Activated CD4-positive, alpha-beta T cell treated with anti-CD3 and anti-CD28 coated beads, Interleukin-2, amount 50 U/mL, for 24 hours (primary cell): ENCODE measurements at places on chromosomes 7 and 10.

GRCh38 chr10:117544711-117545140, 2.2 kb downstream of the EMX2 start:
- DNase-seq = no peak

DNA sequence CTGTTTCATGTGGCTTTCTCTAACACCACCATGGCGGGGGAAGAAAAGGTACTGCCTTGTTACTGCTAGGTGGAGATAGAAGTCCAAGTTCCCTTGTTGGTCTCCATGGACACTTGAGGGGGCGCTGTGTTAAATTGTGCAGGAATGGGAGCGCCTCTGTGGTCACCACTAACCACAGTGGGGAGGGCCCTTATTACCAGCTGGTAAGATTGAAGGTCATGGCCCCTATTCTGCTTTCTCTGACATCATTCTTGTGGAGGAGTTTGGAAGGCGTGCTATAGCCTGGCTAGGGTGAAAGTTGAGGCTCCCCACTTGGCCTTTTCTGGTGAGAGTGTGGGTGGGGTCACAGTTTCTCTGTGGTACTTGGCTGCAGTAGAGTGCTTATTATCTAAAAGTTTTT, 14.9 kb upstream of the MXI1 start:
- no peak for DNase-seq

GRCh38 chr7:19811386-19811785, 38.0 kb upstream of the TMEM196 start:
- no peak for DNase-seq

DNA sequence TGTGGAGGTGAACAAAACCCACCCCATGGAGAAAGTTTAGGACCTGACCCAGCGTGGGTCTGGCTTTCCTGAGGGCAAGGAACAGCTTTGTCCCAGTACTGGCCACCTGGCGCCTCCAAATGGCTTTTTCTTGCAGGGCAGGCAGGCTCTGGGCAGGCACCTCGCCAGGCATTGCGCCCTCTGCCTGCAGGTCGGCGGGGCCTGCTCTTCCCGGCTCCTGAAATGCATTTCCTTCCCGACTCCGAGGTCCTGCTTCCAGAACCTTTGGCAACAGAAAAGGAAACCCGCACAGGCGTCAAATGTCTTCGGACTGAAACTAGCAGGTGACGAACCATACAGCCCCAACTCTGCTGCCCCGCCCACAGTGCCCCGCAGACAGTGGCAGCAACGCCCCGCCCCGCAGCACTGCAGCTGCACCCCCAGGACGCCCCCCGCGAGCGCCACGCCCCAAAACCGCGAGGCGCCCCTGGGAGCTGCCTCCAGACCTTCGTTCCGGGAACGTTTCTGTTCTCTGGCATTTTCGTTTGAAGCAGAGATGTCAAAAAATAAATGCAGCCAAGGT, 65.5 kb downstream of the C10orf143 start:
- no peak for DNase-seq

- DNase-seq = no peak
Observed at GRCh38 chr7:134696261-134696660, 49.6 kb downstream of the BPGM start.

- DNase-seq = no peak
Observed at GRCh38 chr7:148060724-148061123, 529.8 kb upstream of the C7orf33 start.

DNA sequence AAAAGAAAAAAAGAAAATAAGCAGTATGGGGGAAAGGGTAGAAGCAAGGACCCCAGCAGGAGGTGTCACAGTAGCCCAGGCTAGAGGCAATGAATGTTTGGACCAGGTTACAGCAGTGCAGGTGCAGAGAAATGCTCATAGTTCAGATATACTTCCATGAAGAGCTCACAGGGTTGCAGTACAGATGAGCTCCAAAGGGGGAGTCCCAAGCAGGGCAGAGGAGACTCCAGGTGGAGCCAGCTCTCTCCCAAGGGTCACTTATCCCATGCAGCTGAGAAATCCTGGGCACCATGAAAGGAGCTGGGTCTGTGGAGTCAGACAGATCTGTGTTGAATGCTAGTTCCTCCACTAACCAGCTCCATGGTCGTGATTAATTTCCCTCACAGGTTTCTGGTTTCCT, 174.9 kb downstream of the C7orf25 start:
- no peak for DNase-seq

- DNase-seq = no peak
Observed at GRCh38 chr7:90579181-90579688, 16.9 kb upstream of the CDK14 start.

DNA sequence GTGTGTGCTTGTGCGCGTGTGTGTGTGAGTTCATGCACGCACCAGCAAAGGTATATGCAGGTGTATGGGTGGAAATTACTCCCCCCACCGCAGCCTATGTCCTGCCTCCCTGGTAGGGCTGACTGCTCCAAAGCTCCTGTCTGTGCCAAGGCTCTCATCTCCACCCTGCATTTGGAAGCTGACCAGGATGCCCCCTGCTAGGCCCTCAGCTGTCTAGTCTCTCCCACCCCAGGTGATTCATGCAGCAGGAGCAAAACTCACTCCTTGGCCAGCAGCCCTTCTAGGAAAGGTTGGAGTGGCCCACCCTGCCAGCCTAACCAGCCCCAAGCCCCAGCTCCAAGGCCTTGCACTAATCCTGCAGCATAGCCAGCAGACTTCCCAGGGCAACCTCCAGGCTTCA, 148.4 kb downstream of the GRID1 start:
- no peak for DNase-seq

- no peak for DNase-seq
Observed at GRCh38 chr7:31134246-31135188, 82.4 kb downstream of the ADCYAP1R1 start.

DNA sequence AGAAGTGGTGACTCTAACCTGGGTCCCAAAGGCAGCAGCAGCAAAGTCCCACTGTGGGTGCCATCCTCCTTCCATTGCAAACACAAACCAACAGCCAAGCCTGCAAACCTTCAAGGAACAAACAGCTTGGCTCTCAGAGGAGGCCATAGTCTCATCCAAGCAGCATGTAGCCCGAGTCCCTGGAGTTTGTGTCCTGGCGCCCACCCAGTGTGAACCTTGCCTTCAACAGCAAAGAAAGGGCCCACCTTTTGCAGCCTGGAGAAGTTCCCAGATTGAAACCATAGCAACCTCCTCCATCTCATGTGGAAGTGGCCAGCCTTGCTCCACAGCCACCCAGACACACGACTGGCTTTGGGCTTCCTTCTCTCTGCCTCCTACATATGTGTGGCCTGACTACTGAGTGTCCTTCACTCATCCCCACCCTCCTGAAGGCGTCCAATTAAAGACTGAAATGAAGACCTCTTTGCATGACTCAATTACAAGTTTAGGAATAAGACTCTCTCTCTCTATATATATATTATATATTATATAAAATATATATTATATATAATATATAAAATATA, 106.1 kb downstream of the C10orf90 start:
- DNase-seq = no peak

DNA sequence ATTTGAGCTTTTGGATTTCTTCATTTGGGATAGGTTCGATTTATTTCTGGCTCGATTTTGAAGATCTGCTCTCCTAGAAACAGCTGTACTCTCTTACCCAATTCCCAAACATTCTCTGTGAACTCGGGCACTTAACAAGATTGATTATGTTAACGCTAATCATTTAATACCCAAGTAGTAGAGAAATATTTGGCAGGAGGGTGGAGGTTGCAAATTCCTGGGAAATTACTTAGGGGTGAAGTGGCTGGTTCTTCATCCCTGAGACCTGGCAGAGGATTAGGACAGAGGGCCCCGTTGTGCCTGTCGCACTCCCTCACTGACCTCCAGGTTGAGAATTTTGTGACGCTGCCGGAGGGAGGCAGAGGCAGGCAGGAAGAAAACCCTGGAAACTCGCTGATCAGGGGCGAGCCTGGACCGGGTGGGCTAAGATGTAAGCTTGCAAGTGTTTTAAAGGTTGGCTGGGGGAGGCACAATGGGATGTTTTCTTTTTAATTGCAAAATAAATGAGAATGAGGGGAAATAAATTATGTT, 182.6 kb downstream of the TCF7L2 start:
- no peak for DNase-seq

- no peak for DNase-seq
Observed at GRCh38 chr10:43160921-43161255, 22.6 kb downstream of the CSGALNACT2 start.

DNA sequence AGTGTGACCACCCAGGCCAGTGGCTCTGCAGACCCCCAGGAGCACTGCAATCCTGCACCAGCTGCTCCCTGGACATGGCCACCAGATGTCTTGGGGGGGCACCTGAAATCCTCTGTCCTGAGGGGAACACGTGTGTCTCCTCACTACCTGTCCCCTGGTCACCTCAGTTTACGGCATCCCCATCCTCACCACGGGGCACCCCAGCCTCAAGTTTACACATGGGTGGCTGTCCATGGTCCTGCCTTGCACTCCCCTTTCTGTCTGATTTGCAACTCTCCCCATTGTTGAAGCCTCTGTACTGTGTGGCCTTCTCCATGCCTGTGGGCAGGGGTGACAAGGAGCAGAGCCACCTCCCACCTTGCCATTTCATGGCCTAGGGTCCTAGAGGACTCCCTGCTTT, 67.2 kb downstream of the RAMP3 start:
- no peak for DNase-seq

GRCh38 chr7:105021967-105022366, 8.0 kb downstream of the KMT2E start:
- DNase-seq = no peak

GRCh38 chr10:11668847-11669610, 57.6 kb upstream of the USP6NL start:
- DNase-seq = no peak

DNA sequence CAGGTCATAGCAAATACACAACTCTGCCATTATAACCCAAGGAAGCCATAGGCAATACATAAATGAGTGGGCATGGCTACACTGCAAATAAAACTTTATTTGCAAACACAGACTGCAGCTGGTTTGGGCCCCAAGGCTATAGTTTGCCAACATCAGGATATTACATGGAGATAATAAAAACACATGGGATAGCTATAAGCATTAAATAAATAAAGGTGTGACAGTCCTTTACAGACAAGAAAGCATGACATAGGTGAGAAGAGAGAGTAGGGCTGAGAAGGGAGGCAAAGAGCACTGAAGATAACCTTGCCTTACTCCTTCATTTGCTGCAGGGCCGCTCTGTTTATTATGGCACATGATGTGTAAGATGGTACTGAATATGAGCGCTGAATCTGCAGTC, 135.1 kb upstream of the GHITM start:
- DNase-seq = no peak

- DNase-seq = no peak
Observed at GRCh38 chr7:134451656-134452055, 7.2 kb downstream of the AKR1B1 start.

- no peak for DNase-seq
Observed at GRCh38 chr10:118983263-118983662, 46.3 kb upstream of the NANOS1 start.

- no peak for DNase-seq
Observed at GRCh38 chr7:71982851-71983250, 429.3 kb downstream of the CALN1 start.

DNA sequence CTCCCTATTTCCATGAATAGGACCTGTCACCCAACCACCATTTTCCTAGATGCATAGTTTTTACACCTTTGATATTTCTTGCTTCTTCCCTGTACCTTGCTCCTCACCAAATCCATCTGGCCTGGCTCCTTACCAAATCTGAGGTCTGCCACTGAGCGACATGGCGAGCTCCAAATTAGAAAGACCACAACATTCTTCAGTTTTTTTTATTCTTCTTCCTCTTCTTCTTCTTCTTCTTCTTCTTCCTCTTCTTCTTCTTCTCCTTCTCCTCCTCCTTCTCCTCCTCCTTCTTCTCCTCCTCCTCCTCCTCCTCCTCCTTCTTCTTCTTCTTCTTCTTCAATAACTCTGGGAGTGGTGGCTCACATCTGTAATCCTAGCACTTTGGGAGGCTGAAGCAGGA, 7.1 kb downstream of the CPED1 start:
- DNase-seq = no peak

- no peak for DNase-seq
Observed at GRCh38 chr7:3245077-3245476, 56.0 kb upstream of the SDK1 start.

DNA sequence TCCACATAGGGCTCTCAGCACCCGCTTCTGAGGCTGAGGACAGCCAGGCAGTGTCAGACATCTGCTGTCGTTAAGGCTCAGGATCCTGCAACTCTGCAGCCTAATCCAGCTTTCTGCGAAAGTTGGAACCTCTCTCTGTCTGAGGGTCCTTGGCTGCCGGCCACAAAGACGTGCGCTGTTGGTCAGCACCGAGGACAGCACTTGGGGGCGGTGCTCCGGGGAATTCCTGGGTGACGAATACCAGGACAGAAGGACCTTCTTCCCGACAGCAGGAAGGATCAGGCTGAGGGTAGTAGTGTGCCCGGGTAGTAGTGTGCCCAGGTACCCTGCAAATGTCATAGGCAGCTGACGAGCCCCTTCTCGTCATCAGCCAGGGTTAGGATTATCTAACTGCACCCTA, 16.0 kb upstream of the RASGEF1A start:
- no peak for DNase-seq

- DNase-seq = no peak
Observed at GRCh38 chr7:28954471-28954870, 3.7 kb downstream of the TRIL start.

DNA sequence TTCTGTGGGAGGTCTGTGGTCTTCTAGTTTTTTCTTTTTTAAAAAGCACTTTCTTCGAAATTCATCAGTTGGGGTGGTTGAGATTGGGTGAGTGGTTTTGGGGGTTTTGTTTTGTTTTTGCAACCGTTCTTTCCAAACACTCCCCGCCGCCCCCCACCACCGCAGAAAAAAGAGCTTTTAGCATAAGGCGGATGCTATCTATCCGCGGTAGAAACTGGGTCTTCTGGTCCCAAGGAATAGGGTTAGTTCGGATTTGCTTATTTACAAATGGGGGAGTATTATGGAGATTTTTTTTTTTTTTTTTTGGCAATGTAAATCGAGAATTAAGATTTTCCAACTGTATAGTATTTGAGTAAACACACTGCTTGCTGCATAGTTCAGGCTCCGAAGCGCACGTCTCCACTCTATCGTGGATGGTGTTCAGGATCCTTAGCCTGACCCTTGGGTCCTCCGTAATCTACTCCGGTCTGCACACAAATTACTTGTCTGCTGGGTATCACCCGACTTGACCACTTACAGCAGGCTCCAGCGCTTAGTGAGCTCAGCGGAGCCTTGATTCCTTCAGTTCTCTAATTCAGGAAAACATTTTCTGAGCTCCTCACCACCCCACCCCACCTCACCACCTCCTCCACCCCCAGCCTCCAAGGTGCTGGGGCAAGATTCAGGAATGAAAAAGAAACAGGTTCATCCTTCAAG, 757 bp upstream of the NRCAM start:
- no peak for DNase-seq

GRCh38 chr10:1530871-1531517, 206.3 kb downstream of the ADARB2 start:
- no peak for DNase-seq

GRCh38 chr10:116197946-116198675, 74.9 kb downstream of the GFRA1 start:
- DNase-seq = no peak

DNA sequence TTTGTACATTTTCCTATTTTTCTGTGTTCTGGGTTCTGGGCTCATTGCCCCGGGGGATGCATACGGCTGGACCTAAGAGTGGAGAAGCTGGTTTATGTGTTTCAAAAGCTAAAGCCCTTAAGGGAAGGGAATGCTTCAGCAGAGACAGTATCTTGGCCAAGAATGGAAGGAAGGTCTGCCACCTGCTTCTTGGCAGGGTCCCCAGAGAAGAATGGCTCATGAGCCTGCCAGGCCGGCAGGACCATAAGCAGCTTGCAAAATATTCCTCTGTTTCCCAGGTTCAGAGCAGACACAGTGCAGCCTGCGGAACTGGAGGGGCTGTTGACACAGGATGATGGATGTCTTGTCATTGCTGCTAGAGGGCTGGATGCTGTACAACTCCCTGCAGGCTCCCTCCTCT, 7.8 kb upstream of the ABHD11 start:
- DNase-seq = no peak
